ENCODE measurements at places on chromosomes 2 and 18.

DNA sequence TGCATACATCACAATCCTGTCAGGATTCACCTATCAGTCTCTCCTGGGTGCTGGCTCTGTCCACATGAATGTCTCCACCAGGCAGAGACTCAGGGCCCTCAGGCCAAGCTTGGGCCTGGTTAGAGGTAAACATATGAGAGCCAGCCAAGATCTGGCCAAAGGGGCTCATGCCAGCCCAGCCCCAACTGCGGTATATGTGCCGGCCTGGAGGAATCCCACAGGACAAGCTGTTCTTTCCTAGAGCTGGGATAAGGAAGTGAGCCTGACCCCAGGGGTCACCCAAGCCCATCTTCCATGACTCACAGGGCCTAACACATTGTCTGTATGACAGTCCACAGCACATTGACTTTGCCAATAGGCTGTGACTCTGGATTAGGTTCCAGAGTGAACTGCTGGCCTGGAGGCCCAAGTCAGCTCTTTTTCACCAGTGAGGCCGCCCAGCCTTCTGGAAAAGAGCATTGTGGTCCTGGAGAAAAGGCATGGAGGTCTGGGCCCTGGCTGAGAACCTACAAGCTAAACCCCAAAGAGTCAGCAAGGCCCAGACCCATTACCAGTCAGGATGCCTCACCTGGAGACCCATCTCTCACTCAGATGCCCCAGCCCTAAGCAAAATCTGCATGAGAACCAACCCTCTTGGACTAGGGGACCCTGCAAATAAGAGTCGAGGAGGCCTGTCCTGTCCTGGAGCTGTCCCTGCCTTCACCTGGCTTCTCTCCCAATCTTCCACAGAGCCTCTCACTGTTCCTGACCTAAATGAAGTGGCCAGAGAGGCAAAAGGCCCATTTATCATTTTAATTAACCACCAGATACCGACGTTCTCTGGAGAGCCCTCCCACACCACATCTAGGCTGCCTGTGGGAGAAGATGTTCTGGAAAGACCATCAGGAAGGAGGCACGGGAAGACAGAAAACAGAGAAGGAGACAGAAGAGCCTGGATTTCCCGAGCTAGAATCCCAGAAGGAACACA is 120.9 kb upstream of the PKDCC start:
- no peak for DNase-seq

DNA sequence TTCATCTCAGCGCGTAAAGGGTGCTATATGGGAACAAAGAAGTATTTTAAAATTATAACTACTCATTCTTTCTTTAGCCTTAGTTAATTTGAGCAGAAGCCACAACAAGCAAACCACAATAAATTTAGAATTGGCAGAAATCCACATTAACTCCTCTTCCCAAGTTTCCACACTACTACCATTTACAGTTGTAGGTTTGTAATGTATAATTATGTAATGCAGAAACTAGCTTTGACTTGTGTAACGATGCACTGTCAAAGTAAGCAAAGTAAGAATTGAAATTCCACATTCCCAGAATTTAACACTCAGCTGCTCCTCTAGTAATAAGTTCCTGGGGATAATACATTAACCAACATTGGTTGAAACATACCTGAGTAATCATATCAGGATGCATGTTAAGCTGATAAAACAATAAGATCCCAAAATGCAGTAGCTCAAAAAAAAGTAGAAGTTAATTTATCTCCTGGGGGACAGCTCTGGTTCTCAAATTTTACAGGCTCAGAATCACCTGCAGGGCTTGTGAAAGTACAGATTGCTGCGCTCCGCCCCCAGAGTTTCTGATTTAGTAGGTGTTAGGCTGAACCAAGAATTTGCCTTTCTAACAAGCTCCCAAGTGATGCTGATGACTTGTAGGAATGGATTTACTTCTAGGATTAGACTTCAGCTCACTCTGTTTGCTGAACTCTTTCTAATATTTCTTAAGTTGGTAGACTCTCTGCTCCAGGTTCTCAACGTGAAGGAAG is 9.9 kb downstream of the GRP start:
- no peak for DNase-seq

DNA sequence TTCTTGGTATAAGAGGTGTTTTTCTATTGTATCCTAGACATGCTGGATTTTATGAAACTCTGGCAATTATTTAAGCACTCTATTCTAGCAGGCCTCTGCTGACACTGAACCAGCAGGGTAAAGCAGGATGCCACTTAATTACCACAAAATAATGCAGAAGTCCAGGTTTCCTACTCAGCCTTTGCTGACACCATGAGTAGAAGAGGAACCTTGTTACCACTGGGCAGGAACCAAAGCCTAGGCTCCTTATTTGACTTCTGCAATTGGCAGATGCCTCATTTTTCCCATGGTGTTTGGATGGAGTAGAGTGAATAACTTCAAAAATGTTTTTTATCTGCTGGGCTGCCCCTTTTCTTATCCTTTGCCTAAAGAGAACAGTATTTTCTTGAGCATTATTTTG is 60.8 kb downstream of the THNSL2 start:
- DNase-seq = no peak

GRCh38 chr18:9619545-9619944 is 5.2 kb upstream of the PPP4R1 start:
- DNase-seq = no peak

DNA sequence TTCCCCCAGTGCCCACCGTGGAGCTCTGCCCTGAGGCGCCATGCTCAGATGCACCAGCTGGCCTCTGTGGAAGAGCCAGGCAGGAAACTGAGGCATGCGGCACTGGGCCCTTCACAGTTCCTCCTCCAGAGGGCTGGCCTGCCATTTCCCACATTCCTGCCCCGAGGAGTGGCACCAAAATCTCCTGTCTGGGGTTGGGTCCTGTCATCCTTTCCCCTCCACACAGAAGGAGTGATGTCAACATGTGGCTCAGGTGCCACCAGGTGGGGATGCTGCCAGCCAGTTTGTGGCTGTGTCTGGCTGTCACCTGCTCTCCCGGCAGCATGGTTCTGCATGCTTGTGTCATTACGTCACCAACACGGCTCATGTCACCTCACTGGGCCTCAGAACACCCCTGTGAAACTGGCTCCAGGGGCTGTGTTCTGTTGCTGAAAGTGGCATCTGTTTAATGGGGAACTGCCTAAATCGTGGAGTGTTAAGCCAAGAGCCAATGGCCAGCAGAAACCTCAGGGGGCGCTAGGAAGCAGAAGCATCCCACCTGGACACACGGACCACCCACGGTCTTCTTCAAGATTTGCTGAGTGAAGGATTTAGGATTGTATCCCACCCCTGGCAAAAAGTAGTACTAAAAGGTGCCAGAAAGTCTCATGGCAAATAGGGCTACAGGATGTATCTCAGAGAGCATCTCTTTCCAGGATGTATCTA is 51.3 kb downstream of the ZAP70 start:
- no peak for DNase-seq

GRCh38 chr2:203690441-203691047 is 15.9 kb upstream of the CD28 start:
- no peak for DNase-seq

- DNase-seq = no peak
These were observed 37.3 kb upstream of the TANK start for GRCh38 chr2:161122772-161123530.

- no peak for DNase-seq
These were observed 140.8 kb downstream of the SEPTIN10 start for GRCh38 chr2:109472974-109473373.

DNA sequence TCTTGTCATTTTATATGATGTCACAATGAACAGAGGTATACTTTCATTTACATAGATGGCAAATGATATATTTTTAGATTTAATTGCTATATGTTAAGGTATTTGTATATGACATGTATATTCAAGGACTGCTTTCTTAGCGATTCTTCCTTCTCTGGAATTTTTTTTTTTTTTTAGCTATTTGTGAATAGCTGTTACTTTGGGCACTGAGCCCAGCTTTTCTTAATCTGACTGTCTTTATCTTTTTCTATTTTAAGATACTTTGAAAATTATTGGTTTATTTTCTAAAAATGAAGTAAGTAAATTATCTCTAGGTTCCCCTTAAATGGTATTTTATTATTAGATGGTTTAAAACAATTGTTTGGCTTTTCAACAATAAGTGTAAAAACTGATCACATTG is 4.0 kb upstream of the GLS start:
- no peak for DNase-seq

DNA sequence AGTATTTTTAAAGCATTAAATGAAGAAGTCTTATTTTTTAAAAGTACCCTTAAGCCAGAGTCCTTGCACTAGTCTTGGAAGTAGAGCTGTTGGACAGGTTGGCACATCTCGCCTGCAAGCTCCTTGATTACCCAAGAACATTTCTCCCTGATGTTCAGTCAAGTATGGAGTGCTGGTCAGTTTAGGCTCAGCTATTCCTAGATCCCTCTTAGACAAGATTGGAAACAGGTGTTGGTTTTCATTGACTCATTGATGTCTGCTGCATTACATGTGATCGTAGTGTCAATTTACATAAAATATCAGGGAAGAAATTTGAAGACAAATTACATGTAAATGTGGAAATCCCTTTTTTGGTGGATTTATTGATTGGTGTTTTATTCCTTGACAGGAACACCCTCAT is 170.4 kb downstream of the ZNF407 start:
- DNase-seq = no peak

DNA sequence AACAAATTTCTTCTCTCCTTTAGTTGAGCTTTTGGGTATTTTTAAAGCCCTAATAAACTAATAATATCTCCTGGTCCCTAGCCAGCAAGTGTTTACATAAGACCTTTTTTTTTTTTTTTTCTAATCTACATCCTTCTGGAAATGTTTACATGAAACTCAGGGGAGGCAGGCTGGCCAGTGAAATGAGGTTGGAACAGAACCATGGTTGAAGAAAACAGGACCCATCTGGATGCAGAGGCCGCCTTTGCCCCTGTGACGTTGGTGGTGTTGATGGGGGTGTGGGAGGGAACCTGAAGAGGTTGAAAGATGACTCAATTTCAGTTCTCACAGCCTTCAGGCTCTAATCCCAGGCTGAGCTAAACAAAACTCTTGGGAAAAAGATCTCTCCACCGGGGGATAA is 118.5 kb downstream of the NRP2 start:
- no peak for DNase-seq

GRCh38 chr2:75543446-75543845 is 17.3 kb downstream of the EVA1A start:
- DNase-seq = no peak

GRCh38 chr2:11011359-11011758 is 99.6 kb downstream of the KCNF1 start:
- DNase-seq = no peak

DNA sequence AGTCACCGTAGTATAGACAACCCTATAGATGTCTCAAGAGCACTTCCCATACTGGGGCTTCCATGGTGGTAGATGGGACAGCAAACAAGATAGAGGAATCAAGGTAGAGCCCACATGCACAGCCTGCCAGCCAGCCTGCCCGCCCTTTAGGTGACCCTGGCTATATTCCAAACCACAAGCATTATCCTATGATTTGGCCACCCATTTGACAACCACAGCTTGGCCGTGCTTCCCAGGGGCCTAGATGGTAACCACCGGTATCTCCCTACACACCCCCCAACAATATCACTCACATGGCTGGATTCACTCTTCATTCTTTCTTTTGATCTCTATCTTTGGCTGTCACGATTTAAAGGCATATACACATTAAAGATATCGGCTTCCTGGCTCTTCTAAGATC is 85.3 kb downstream of the CDK15 start:
- DNase-seq = no peak

- no peak for DNase-seq
These were observed 172.1 kb downstream of the NEDD4L start for GRCh38 chr18:58216071-58216481.

DNA sequence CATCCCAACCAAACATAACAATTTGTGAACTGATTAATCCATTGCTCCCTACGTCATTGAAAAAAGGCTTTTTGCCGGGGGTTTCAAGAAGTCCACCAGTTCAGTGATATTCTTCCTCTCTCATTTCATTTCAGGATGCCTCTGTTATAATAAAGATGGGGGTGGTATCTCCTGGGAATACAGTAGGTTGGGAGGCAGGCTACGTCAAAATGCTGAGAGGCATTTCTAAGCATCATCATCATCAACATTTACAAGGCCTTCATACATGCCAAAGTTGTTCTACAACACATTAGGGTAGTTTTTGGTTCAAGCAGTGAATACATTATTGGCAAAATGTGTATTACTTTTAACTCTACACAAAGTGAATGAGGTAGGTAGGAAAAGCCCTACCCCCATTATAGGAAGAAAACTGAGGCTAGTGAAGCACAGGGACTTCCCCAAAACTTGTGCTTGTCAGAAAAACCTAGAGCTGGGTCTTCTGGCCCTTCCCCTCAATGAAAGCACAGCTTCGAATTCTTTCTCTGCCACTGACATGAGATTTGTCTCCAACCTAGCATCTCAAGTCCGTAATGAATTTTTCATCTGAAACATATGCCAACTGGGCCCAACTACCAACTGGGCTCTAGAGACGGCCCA is 11.3 kb downstream of the OSR1 start:
- DNase-seq = no peak

- DNase-seq = no peak
These were observed 1337.3 kb upstream of the DDX18 start for GRCh38 chr2:116477229-116477628.

GRCh38 chr2:40087927-40088326 is 308.9 kb upstream of the THUMPD2 start:
- no peak for DNase-seq

DNA sequence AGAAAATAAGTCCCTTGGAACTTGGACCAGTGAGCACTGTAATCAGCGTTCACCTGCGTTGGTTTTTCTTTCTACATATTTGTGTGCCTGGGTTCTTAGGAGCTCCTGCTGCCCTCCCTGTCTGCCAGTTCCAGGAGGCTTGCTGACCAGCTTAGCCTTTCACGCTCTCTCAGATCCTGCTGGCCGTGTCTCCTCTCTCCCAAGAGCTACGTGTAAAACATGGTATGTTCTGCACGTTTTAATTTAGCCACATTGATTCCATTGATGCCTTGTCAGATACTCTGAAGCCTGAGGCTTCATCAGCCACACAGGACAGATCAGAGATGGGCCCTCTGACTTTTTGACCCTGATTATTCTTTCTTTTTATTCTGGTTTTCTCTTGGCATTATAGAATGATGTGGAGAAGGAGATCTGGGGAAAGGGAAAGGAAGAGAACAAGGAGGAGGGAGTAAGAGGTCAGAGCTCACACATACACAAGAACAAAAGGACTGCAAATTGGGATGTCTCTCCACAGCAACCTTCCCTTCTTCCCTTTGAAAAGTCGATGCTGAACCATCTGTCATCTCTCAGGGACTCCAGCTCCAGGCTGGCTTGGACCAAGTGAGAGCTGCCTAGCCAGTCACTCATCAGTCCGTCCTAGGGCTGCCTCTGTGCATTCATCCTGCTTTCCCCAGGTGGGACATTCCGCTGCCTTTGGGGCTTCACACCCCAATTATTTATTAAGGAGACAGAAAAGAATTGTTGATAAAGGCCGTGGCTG is 152.8 kb downstream of the PIK3C3 start:
- no peak for DNase-seq

Data from CD4-positive, alpha-beta memory T cell (primary cell).